ENCODE measurements at places on chromosomes 3 and 15.
A peak's percentile ranks its signal among the peaks of the same experiment; 100 is the strongest.

DNA sequence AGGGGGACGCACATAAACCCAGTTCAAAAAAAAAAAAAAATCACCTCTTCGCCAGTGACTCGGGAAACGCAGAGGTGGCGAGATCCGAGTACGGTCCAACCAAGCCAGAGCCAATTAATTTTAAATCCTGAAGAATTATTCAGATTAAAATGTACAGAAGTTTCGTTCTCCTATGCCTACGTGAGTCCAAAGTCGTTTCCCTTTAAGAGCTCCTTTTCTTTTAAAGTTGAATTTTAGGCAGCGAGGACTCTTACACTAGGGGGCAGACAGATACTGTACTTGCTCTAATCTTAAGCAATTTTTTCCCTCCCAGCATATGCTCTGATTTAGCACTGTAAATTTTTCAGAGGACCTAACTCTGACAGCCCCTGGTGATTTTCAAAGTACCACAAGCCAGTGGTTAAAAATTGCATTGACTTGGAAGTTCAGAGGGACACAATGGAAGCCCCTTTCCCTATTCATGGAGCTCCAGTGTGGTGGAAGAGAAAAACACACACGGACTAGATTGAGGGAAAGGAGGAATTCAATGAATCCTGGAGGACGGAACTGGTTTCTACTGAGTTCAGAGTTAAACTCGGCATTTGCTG, 3.3 kb upstream of the NR2F2 start:
- DNase-seq, result peak; percentile 90

DNA sequence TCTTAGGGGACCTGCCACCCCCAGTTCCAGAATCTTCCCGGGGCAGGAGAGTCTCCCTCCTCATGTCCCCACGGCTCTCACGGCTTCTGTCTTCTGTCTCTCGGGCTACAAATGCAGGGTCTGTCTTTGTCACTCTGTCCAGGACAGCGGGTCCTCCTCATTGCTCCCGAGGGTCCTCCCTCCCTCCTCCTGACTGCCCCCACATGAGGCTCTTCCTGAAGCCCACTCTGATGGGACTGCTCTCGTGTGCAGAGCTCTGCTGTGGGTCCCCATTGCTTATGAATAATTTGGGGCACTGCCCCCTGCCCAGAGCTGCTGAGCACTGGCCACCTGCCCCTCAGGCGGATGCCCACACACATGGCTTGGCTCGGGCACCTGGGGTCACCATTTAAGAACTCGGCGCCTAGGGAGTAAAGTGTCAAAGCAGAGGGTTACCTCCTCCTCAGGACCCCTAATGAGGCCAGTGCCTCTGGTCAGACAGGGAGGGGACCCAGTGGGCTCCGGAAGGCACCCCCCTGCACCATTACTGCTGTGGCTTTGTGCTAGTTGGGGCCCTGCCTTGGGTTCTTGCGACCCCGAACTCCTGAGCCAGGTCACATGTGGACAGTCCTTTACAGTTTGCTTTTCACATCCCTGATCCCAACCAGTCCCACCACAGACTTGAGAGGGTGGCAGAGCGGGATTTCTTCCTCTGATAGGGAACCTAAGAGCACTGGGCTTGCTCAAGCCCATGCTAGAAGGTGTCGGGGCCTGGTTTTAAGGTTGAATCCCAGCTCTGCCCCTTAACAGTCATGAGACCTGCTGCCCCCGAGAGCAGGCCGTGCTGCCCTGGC, 22.1 kb downstream of the HDAC11 start:
- DNase-seq, result no peak

DNA sequence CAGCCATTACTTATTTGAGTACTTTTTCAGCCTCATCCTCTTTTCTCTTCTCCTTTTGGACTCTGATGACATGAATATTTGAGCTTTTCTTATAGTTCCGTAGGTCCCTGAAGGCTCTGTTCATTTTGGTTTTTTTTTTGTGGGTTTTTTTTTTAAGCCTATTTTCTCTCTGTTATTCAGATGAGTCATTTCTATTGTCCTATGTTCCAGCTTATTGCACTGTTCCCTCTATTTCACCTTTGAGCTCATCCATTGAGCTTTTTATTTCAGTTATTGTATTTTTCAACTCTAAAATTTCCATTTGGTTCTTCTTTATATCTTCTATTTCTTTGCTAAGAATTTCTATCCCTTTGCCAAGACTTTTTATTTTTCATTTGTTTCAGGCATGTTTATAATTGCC, 7.2 kb upstream of the MGLL start:
- DNase-seq, result no peak

GRCh38 chr3:32818970-32819511, 1.2 kb downstream of the TRIM71 start:
- DNase-seq, result no peak

- no peak for DNase-seq
These were observed 33.0 kb downstream of the FAM98B start for GRCh38 chr15:38486936-38487335.

DNA sequence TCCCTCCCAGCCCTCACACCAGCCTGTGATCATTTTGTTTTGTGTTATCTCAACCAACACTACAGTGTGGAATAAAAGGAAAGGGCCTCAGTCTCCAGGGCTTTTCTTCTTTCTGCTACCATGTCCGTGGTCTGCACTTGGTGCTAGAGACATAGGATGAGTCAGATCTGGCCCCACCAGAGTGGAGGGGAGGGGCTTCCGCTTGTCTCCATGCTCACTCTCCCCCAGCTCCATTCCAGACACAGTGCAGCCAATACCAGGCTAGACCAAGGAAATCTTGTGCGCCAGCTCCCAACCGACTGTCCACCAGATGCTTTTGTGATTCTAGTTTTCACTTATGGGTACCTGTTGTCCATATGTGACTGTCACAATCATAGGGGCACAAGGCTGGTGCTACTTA, 51.9 kb upstream of the TMEM115 start:
- DNase-seq, result peak; percentile 33

- DNase-seq, result peak; percentile 40
These were observed 62.5 kb upstream of the LIPC start for GRCh38 chr15:58369261-58369701.

- DNase-seq, result no peak
These were observed 27.4 kb downstream of the MAP6D1 start for GRCh38 chr3:183797996-183798395.

DNA sequence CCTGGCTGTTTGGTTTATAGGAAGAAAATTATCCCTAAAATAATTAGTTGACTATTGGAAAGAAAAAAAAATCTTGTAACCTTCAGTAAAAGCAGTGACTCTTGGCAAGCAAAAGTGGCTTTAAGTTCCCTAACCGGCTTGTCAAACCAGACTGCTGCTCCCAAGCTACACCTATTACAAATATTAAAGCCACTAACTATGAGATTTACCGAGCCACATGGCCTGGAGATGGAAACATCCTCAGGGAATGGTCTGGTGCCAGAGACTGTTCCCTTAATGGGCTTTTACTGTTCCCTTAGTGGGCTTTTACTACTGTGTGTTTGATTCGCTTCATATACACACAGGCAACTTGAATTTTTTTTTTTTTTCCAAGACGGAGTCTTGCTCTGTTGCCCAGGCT, 35.9 kb upstream of the ZNF774 start:
- DNase-seq, result no peak

GRCh38 chr3:6516143-6516542, 344.8 kb upstream of the GRM7 start:
- DNase-seq, result no peak
